Putamen (tissue), 1 donor: ENCODE measurements at places on chromosomes 4 and X.

- no peak for DNase-seq
Observed at GRCh38 chrX:122269243-122269781, 914.8 kb upstream of the GRIA3 start.

GRCh38 chr4:72567821-72568675 lies 973 bp downstream of the ADAMTS3 start:
- peak; percentile 60 for DNase-seq

GRCh38 chr4:54683616-54684346 lies 26.0 kb downstream of the KIT start:
- DNase-seq: no peak

DNA sequence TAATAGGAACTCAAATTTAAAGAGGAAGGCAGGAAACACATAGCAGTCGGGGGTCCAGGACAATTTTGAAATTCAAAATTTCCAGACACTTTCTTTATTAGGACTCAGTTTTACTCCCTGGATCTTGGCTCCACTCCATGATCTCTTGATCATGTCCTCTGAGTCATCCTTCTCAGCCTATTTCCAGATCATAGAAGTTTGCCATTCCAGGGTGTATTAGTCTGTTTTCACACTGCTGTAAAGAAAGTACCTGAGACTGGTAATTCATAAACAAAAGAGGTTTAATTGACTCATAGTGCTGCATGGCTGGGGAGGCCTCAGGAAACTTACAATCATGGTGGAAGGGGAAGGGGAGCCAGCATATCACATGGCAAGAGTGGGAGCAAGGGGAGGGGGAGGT lies 564.7 kb upstream of the ACTRT1 start:
- DNase-seq: no peak

DNA sequence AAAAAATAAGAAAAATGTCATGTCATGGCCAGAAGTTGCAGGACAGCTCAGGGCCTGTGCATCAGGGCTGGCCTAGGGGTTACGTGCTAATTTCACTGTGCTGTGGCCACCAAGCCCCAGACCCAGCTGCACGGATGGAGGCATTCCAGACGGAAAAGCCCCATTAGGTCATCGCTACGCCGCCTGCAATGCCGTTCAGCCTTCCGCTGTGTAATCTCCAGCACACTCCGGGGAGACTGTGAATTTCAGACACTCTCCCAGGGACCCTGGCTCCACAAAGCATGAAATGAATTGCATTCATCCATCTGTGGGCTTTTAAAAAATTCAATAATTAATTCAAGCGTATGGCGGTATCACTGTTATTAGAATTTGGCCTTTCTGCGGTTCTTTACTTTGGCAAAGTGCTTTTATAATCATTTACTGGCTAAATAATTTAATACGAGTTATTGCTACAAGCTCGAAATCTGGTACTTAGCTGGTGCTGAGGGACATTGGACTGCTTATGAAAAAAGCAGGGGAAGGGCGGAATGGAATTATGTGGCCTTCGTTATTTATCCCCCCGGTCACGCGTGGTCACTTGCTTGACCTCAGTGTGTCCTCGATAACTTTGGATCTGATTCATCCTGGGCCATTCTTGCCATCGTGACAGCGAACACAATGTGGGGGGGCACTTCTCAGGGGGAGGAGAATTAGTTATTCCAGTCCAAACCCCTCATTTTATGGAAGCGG lies 9.0 kb upstream of the NSG1 start:
- DNase-seq: no peak

GRCh38 chr4:26171941-26172340 lies 148.9 kb upstream of the RBPJ start:
- DNase-seq: peak; percentile 24

- DNase-seq: no peak
Observed at GRCh38 chr4:152708361-152708760, 28.6 kb upstream of the TMEM154 start.

GRCh38 chr4:76363556-76364290 lies 57.2 kb downstream of the STBD1 start:
- DNase-seq: no peak

DNA sequence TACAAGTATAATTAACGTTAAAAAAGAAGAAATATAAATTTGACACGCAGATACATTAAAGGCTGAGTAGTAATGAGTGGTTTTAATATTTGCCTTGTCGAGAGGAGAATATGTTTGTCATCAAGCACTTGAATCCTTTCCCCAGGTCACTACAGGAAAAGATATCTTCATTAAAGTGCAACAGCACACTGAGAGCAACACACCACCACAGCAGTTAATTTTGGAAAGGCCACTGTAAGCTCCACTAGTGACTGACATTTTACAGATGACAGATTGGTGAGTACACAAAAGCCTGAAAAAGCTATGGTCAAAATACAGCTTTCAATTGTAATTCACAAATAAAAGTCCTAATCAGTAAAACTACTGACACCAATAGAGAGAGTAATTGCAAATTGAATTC lies 76.6 kb downstream of the ZNF718 start:
- DNase-seq: no peak

DNA sequence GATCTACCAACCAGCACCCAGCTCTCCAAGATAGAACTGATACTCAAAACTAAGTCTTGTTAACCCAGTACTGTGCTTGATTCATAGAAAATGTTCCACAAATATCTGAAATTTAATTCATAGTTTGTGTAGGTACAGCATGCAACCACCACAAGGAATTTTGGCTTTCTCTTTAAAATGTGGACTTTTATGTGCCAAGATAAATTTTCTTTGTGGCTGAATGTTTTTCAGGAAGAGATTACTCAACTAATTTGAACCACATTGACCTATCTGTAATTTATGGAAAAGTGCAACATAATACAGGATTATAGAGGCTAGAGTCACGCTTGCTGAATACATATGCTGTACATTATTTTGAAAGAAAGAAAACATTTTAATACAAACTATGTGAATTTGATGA lies 730.8 kb downstream of the IL1RAPL1 start:
- DNase-seq: no peak

DNA sequence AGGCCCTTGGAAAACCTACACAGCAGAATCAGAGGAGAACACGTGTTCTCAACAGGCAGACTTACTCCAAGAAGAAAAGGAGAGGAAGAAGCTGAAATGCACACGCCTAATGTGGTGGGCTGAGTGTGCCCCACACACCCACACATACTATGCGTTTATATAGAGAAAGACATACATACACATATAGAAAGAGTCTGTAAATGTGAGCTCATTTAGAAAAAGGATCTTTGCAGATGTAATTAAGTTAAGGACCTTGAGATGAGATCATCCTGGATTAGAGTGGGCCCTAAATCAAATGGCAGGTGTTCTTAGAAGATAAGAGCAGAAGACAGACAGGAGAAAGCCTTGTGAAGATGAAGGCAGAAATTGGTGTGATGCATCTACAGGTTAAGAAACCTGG lies 87.2 kb upstream of the KLF3 start:
- DNase-seq: no peak

DNA sequence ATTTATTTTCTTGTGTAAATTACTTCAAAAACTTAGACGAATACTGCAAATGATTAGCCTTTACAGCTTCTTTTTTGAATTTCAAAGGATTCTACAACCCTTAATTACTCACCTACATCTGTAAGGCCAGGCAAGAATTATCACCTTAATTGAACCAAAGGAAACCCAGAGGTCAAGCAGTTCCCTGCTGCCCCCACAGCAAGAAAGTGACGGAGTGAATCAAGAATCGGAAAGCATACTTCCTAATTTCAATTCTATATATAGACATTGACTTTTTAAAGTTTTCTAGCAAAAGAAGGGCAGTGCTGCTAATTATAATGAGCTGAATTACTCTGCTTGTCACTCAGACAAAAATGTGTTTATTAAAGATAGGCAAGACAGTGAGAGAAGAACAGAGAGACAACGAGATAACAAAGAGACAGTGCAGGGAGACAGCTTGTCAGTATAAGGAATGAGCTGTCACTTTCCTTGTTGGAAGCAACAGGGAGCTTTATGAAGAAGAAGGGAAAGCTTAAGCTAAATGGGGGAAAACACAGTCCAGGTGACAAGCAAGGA lies 47.5 kb upstream of the SPANXN4 start:
- DNase-seq: no peak

DNA sequence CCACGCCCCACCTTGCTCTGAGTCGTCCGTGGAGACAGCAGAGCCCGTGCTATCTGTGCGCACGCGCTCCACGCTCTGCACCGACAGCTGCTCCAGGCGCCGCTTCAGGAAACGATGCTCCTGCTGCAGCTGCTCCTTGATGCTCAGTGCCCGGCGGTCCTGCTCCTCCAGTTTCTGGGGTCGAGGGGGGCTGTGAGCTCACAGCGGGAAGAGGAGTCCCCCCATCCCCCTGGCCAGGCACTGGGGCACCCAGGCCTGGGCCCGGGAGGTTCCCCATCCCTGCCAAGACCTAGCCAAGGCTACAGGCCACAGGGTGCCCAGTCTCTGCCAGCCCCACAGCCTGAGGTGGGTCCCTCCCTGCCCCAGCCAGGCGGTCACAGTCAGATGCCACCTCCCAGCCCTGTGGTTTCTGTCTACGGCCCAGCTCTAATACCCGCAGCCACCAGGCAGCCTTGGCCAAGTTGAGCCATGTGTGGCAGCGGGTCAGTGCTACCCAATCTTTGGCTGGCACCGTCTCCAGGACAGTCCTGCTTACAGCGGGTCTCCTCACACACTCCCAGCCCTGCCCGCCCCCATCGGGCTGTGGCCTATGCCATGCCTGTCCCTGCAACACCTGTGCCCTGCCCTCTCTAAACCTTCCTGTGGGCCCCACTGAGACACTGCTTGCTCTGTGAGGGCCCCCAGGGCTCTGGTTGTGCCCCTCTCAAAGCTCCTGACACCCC lies 9.3 kb upstream of the HAUS3 start:
- no peak for DNase-seq

- no peak for DNase-seq
Observed at GRCh38 chrX:129659861-129660260, 5.1 kb upstream of the APLN start.

- no peak for DNase-seq
Observed at GRCh38 chr4:120263618-120264017, 197.0 kb upstream of the MAD2L1 start.

GRCh38 chrX:131187206-131187605 lies 101.9 kb downstream of the IGSF1 start:
- DNase-seq: no peak

DNA sequence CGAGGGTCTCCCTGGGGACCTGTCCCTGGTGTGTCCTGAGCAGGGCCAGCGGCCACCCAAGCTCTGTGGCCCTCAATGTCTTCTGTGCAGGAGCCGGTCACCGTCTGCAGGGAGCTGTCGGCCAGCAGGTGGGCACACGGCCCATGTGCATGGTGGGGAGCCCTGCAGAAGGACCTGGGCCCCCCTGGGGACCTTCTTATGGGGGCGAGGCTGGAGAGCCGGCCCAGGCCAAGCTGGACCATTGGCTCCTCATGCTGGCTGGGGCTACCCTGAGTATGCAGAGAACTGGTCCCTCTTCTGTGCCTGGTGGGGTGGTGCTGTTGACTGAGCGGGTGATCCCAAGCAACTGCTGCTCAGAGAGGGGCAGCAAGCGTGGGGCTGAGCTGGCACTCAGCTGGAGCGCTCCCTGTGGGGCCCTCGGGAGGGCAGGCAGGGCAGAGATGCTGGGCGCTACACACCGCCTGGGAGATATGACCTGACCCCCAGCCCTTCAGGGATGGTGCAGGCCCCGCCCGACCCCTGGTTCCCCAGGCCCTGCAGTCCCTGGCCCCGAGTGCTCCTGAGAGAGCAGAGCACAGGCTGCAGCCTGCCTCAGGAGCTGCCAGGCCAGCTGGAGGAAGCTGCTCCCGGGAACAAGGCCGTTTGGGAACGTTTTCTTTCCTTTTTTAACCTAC lies 14.8 kb downstream of the NAT8L start:
- no peak for DNase-seq

- peak; percentile 34 for DNase-seq
Observed at GRCh38 chr4:144583658-144584057, 62.3 kb upstream of the HHIP start.

- DNase-seq: no peak
Observed at GRCh38 chr4:145730026-145730425, 50.1 kb downstream of the C4orf51 start.

GRCh38 chr4:83272900-83273299 lies 11.7 kb downstream of the COQ2 start:
- no peak for DNase-seq

DNA sequence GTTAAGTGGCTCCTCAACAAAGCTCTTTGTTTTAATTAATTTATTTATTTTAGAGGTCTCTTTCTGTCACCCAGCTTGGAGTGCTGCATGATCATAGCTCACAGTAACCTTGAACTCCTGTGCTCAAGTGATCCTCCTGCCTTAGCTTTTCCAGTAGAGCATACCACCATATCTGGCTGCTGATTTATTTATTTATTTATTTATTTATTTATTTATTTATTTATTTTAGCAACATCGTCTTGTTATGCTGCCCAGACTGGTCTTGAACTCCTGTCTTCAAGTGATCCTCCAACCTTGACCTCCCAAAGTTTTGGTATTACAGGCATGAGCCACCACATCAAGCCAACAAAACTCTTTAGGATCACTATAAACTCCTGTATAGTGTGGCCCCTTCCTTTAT lies 15.8 kb upstream of the KLF8 start:
- no peak for DNase-seq
